ENCODE measurements at places on chromosomes 3 and 15. TPM values are rescaled to one million over a fixed set of nuclear protein-coding genes. Genes with fewer than 3 reads are reported as not detected.

DNA sequence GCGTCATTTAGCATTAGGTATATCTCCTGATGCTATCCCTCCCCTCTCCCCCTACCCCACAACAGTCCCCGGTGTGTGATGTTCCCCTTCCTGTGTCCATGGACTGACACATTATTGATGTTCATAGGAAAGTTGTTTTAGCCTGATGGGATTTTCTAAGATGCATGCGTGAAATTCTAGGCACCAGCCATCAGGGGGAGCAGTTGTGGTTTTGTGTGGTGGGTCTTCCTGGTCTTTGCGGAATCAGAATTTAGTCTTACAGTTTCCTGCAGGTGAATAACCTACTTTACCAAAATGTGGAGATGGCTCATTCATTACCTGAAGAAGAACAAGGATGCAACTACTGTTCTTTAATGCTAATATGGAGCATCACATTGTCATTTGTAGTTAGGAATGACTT, 455.0 kb upstream of the THBS1 start:
- DNase-seq, result no peak

DNA sequence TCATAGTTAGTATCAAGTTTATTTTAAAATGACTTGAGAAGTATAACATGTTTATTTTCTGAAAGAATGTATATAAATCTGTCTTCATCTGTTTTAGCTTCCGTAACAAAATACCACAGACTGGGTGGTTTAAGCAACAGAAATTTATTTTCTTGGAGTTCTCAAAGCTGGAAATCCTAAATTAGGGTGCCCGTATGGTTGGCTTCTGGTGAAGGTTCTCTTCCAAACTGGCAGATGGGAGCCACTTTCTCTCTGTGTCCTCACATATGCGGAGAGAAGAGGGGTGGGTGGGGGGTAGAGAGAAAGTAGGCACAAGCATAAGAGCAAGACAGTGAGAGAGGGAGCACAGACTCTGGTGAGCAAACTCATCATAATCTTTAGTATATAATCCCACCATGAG, 142.3 kb downstream of the ZIC1 start:
- DNase-seq, result no peak

- no peak for DNase-seq
These were observed 13.0 kb upstream of the MAPK6 start for GRCh38 chr15:52005748-52006701.

- DNase-seq, result no peak
These were observed 84.2 kb upstream of the ABHD2 start for GRCh38 chr15:89003865-89004725.

DNA sequence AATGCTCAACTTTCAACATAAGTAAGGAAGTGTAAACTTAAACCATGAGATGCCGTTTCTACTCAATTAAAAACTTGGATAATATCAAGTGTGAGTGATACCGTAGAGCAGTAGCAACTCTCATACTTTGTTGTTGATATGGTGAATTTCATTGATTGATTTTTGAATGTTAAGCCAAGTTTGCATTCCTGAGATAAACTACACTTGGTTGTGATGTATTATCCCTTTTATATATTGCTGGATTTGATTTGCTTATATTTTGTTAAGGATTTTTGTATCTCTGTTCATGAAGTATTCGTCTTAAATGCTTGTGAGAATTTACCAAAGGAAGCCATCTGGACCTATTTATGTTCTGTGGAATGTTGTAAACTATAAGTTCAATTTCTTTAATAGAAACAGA, 21.7 kb downstream of the SLMAP start:
- DNase-seq, result no peak

GRCh38 chr15:58994906-58995453, 7.5 kb downstream of the RNF111 start:
- no peak for DNase-seq

DNA sequence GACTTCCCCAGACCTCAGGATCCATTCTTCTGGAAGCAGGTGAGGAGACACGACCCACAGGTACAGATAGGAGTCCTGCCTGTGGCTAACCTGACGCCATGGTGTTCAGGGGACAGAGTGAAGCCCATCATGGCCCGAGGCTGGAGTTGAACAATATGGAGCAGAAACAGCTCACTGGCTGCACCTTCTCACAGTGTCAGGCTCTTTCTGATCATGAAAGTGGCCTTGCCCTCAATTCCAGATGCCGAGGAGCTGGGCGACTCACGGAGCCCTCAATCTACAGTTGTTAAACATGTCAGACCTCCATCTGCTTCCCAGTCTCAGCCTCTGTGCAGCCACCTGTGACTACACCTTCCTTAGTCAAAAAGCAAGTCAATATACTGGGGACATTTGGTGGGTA, 110.8 kb upstream of the SMAD3 start:
- DNase-seq, result no peak

GRCh38 chr15:89809093-89809786, 5.4 kb downstream of the ANPEP start:
- DNase-seq, result no peak

GRCh38 chr3:189132231-189132671, 39.5 kb upstream of the TPRG1 start:
- DNase-seq, result no peak

The TRIM71 gene
- 2.2 TPM for total RNA-seq

The HMG20A gene
- 41.9 TPM for total RNA-seq

The CYP11A1 gene
- total RNA-seq, result 1.1 TPM

The PLA2G4F gene
- total RNA-seq, result 104 TPM
